NCI-H2081 treated with DMSO at 0.1 percent for 48 hours (cell line): ENCODE measurements at places on chromosomes 3 and 15.
A peak's percentile ranks its signal among the peaks of the same experiment; 100 is the strongest.

- no peak for DNase-seq
These were observed 1.0 kb downstream of the C3orf80 start for GRCh38 chr3:160226026-160226907.

DNA sequence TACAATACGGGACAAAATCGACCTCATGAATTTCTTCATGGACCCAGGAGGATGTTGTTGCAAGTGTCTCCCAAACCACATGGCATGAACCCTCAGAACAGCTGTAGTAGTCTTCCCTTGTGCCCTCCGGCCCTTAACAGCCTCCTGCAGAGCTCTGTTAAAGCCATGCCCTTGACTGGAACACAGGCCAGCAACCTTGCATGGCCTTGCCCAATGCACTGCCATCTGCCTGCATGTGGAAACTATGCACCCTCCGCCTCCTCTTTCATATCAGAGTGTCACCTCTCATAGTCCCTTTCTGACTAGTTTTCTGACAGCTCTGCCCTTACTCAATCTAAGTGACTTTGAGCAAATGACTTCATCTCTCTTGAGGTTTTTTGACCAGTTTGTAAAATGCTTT, 39.4 kb upstream of the TRIM71 start:
- DNase-seq, result no peak

GRCh38 chr3:120370463-120370862, 21.3 kb upstream of the LRRC58 start:
- no peak for DNase-seq

DNA sequence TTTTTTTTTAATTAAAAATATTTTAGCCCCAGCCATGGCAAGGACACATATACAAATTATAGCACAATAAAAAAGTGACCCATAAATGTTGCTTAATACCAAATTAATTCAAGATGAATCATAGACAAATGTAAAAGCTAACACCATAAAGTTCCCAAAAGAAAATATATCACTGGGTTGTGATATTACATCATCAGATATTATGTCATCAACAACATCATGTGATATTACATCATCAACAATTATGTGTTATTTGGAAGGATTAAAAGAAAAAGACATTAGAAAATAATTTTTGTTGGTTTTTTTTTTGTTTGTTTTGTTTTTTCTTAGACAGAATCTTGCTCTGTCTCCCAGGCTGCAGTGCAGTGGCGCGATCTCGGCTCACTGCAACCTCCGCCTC, 34.5 kb upstream of the ABHD10 start:
- no peak for DNase-seq

- DNase-seq, result no peak
These were observed 738.8 kb upstream of the SGO1 start for GRCh38 chr3:20924646-20925385.

DNA sequence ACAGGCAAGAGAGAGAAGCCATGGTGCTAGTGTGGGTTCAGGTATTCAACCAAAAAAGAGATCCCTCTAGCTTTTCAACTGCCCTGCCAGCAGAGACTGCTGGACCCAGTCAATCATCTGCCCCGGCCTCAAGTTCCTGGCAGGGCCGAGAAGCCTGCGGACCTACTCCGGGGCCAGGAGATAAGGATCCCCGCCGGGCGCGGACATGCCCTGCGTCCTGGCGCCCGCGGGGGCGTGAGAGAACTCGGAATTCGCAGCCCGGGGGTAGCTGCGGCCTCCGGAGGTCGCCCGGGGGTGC, 821 bp upstream of the MAGI1 start:
- no peak for DNase-seq

GRCh38 chr15:65195548-65195923, 10.4 kb upstream of the CLPX start:
- no peak for DNase-seq

DNA sequence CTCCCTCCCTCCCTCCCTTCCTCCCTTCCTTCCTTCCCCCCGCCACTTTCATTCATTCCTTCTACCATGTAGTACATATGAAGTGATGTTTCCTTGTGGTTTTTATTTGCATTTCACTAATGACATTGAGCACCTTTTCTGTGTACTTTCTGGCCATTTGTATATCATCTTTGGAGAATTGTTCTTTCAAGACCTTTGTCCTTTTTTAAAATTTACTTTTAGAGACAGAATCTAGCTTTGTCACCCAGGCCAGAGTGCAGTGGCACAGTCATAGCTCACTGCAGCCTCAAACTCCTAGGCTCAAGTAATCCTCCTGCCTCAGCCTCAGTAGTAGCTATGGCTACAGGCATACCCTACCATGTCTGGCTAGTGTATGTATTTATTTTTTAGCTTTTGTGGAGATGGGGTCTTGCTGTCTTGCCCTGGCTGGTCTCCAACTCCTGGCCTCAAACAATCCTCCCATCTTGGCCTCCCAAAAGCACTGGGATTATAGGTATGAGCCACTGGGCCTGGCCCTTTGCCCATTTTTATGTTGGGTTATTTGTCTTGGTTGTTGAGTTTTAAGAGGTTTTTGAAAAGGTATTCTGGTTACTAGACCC, 42.0 kb upstream of the CTDSPL2 start:
- DNase-seq, result no peak

- DNase-seq, result no peak
These were observed 42.3 kb upstream of the CORO2B start for GRCh38 chr15:68536331-68537095.

- DNase-seq, result no peak
These were observed 985 bp downstream of the LCMT2 start for GRCh38 chr15:43329217-43329959.

DNA sequence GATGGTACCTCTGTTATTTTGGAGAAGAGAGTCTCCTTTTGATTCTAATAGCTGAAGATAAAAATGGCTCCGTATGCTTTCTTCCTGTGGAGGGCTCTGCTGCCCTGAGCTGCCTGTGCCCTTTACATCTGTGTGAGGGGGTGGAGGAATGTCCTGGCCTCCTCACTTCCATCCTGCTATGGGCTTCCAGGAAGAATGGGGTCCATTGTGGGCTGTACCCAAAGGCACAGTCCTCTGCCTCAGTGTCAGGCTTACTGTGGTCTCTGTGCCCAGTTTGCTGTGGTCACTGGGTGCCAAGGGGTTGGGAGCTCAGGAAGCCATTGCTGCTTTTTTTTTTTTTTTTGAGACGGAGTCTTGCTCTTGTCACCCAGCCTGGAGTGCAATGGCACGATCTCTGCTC, 14.4 kb downstream of the DAG1 start:
- DNase-seq, result no peak

- peak; percentile 91 for DNase-seq
These were observed 123.2 kb downstream of the MFSD1 start for GRCh38 chr3:158925021-158925420.

DNA sequence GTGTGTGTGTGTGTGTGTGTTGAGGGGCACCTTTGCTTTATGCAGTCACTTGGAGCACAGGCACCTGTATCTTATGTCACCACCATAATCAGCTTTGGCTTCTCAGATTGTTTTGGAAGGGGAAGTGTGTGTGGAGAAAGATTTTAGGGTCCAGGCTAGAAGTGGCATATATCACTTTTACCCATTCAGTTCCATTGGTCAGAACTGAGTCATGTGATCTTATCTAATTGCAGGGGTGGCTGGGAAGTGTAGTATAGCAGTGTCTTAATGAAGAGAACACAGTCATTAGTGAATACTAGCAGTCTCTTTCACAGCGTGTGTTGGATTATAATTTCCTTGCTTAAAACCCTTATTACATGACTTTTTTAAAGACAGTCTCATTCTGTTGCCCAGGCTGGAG, 20.6 kb downstream of the NCK1 start:
- no peak for DNase-seq

DNA sequence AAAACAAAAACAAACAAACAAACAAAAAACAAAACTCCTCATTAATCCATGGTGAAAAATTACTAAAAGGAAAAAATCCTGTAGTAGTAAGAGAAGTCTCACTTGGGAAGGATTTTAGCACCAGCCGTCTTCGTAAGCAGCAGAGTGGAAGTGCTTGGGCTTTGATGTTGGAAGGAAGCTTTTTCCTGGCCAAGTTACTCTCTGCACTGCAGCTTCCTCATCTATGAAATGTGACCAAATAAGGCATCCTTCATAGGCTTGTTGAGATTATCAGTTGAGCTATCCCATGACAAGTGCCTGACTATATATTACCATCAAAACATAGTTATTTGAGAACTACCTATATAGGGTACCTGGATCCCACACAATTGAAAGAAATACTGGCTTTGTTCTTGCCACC, 436.4 kb upstream of the ONECUT1 start:
- DNase-seq, result no peak

DNA sequence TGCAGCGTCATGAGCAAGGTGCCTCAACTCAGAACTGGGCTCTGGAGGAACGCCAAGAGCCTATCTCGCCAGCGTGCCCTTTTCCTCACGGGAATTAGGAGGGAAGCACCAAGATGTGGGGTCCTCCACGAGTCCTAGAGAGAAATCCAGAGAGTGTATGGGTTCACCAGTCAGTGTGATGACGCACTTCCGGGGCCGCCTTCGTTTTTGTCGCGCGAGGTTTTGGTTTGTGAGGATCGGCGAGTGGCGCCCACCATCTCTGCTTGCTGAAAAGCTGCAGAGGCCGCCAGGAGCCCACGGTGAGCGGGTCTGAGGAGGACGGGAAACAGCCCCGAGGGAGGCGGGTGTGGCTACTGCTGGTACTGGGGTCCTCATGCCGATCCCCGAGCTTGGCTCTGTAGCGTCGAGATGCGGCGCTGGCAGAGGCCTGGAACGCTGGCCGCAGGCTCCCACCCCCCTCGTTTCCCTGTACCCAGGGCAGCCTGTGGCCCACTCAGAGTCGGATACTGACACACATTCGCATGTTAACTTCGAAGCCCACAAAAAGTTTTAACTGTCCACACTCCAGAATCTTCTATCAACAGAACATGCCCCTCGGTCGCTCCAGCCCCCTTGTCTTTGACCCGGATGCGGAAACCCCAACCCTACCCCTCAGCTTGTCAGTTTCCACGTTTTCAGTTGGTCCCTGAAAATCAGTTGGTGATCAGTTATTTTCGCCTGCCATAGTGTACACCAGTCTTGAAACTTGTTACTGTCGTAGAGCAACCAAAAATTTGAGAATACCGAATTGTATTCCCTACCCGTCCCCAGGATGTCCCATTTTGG, 30.4 kb downstream of the ZNF662 start:
- DNase-seq, result no peak

DNA sequence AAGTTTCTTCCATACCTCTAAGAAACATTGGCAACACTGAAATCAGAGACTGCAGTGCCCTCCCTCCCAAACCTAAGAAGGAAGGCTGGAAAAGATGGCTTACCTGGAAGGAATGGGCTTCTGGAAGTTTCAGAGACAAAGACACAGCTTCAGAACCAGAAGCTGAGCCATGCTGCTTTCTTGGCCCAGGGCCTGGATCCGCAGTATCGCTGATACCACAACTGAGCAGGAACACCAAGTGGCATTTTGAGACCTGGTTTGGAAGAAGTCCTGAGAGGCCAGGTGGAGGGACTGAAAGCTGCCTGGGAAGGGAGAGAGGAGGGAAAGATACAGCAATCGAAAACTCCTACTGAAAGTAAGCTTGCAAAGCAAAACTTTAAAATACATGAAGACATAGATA, 19.8 kb downstream of the GPR160 start:
- DNase-seq, result no peak

DNA sequence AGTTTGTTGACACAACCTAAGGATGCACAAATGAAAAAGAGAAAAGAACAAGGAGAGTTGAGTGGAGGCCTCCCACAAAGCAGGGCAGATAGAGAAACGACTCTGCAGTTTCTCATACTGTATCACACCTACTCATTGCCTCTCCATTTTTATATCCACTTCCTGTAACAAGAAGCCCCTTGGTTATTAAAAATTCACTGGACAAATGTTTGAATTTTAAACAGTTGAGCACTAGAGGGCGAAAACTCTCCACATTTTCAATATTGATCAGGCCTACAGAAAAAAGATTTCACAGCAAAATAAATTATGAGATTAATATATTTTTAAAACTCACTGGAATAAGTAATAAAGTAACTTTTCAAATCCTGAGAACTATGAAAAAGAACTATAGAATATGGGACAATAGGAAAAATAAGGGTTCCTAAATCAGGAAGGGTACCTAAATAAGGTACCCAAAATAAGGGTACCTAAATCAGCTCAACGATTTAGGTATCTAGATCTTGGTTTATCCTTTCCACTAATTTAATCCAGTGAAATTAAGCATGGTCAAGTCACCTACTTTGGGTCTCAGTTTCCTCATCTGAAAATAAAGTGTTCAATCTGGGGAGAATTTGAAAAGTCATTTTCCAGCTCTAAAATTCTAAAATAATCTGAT, 47.0 kb upstream of the PPIB start:
- DNase-seq, result peak; percentile 17

DNA sequence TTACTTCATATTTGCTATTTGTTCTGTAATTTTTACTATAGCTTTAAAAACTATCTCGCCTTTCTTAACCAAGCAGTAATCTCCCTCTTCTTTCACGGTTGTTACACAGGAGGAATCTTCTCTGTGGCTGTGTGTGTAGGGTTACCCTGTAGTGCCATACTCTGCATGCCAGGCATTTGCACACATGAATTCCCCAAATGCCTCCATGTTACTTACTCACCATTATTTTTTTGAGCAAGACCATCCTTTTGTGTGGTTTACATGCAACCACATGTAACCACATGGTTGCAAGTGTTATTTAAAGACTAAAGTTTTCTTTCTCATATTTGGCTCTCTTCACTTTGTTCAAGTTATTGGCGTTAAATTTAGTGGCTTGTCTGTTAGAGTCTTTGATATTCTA, 45.5 kb downstream of the HPS3 start:
- no peak for DNase-seq

DNA sequence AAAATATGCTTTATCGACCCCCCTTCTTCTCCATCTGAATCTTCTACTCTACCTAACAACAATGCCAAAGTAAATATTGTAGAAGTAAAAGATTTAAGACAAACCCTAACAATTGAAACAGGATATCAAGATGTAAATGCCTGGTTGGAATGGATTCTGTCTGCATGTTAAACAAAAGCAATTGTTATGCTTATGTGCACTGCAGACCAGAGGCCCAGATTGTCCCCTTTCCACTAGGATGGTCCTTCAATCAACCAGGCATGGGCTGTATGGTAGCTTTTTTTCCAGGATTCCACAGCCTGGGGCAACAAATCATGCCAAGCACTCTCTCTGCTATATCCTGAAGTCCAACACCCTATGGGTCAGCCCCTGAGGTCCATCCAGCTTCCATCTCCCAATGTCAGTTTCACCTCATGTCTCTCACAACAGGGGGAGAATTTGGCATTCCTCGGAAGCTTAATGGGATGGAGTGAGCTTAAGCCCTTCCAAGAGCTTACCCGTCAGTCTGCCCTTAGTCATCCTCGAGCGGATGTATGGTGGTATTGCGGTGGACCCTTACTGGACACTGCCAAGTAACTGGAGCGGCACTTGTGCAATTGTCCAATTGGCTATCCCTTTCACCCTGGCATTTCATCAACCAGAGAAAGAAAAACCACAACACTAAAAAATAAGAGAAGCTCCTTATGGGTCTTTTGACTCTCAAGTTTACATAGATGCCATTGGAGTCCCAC, 36.2 kb downstream of the ZNF589 start:
- no peak for DNase-seq

- no peak for DNase-seq
These were observed 35.6 kb upstream of the CHRNB4 start for GRCh38 chr15:78676424-78677110.
